Erythroblast (primary cell): ENCODE measurements at places on chromosomes 7 and 10.

- DNase-seq = no peak
These were observed 33.0 kb upstream of the NOBOX start for GRCh38 chr7:144436500-144436899.

- DNase-seq = no peak
These were observed 21.8 kb upstream of the SDK1 start for GRCh38 chr7:3279147-3279818.

- DNase-seq = no peak
These were observed 83.7 kb downstream of the PRLHR start for GRCh38 chr10:118511711-118512110.

DNA sequence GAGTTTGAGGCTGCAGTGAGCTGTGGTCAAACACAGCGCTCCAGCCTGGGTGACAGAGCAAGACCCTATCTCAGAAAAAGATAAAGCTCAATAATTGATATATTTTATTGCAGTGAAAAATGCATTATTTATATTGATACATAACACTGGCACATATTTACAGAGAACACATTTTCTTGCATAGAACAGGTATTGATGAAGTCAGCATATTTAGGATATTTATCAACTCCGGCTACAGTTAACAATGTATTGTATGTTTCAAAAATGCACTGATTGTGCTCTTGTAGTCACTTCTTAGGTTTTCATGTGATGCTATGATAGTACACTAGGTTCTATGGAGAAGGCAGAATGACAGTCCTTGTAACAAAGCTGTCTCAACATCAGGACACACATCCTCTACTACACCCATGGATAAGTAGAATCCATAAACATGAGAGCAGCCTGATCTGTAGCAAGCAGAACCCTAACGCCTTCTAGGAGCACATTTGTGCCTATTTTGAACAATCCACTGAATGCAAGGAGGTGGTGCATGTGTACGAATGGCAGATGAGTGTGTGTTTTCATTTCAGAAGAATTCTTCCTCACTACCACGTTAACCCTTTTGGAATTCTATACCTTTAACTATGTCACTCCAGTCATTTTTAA lies 586.1 kb upstream of the CELF2 start:
- no peak for DNase-seq

- no peak for DNase-seq
These were observed 73.9 kb upstream of the KAT6B start for GRCh38 chr10:74752371-74753040.

- no peak for DNase-seq
These were observed 19.0 kb downstream of the ACTA2 start for GRCh38 chr10:88933564-88933963.

- DNase-seq = no peak
These were observed 91.1 kb downstream of the CH25H start for GRCh38 chr10:89115876-89116627.

DNA sequence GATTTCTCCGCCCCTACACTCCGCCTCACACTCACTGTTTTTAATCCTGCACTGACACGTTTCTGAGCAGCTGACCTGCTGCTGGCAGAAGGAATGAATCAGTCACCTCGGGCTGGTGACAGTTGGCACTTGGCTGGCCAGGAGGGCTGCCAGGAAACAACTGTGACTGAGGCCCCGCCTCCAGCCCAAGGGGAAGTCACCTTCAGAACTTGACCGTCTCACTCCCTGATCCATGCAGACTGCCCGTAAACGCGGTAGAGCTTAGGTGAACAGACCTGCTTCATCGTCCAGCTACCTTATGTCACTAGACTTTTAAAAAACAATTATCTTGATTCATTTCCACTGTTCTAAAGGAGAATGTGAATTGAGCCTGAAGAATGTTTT lies 107.5 kb downstream of the DOCK1 start:
- no peak for DNase-seq

GRCh38 chr7:29806208-29806994 lies at the start of gene WIPF3:
TSS of gene WIPF3 (plus strand) at chr7:29806508. CDS start at chr7:29834725, 28,217 bp downstream.
- peak; percentile 14 for DNase-seq

- no peak for DNase-seq
These were observed 160.0 kb downstream of the TAX1BP1 start for GRCh38 chr7:27900006-27900405.

GRCh38 chr7:130930681-130931080 lies 196.7 kb upstream of the KLF14 start:
- DNase-seq = no peak

- DNase-seq = no peak
These were observed 16.5 kb downstream of the NFE2L3 start for GRCh38 chr7:26168458-26169023.

DNA sequence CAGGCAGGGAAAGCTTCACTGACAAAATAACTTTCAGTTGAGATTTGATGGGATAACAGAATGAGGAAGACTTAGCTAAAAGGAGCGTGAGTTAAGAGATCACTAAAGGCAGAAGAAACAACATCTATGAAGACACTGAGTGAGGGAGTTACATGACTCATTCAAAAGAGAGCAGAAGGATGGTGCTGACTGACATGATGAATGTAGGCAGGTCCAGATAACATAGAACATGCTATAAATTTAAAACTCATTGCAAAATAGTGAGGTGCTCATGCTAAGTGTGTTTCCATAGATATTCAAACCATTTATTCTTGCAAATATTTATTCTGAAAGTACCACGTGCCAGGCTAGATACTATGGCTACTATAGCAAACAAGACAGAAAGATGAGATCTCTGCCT lies 116.4 kb upstream of the DGKB start:
- DNase-seq = no peak

DNA sequence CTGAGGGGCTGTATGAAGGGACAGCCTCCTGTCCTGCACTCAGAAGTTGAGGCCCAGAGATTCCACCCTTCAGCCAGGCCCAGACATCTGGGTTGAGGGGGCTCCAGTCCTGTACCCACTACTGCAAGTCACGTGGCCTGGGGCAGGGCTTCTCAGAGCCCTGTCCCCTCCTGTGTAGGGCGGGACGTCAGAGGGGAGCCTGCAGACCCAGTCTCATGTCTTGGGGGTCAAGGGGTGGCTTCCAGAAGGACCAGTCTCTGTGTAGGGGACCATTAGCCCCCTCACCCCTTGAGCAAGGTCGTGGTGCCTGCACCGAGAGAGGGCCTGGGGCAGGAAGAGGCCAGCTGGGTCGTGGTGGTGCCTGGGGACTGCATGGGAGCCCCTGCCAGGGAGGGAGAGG lies 593 bp upstream of the PILRA start:
- no peak for DNase-seq

- no peak for DNase-seq
These were observed 47.5 kb downstream of the GSDME start for GRCh38 chr7:24709585-24710360.

GRCh38 chr10:113078282-113078907 lies 128.3 kb downstream of the TCF7L2 start:
- no peak for DNase-seq

- DNase-seq = no peak
These were observed 38.5 kb upstream of the LRRC17 start for GRCh38 chr7:102874166-102874829.

DNA sequence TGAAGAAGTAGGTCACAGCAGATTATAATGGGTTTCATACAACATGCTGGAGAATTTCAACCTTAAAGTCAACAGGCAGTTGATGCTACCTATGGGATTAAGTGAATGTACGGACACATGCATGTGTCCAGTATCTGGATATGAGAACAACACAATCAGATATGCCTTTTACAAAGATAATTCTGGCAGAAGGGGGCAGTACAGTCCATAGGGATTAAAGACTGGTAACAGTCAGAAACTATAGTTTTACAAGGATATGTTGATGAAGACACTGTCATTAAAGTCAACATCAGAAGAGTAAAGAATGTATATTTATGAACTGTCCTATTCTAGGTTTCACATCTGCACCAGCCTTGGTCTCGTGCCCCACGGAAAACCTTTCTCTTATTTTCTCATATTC lies 41.5 kb downstream of the ANKMY2 start:
- DNase-seq = peak; percentile 9

GRCh38 chr7:157860406-157860805 lies 523.6 kb downstream of the DNAJB6 start:
- DNase-seq = no peak

DNA sequence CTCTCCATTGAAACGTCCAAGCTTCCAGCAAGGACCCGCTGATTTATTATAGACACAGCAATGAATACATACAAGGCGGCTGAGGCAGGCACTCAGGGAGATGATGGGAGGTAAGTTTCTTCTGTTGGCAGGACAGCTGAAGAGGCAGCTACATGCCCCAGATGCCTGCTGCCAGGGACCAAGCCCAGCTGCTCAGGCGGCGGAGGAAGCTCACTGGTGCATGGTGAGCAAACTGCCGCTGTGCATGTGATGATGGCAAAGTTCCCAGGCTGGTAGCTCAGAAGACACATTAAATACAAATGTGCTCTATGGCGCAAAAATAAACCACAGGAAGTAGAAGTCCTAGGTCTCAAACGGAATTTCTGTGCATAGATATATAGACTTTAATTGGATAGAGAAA lies 2.3 kb downstream of the DNTT start:
- DNase-seq = no peak

DNA sequence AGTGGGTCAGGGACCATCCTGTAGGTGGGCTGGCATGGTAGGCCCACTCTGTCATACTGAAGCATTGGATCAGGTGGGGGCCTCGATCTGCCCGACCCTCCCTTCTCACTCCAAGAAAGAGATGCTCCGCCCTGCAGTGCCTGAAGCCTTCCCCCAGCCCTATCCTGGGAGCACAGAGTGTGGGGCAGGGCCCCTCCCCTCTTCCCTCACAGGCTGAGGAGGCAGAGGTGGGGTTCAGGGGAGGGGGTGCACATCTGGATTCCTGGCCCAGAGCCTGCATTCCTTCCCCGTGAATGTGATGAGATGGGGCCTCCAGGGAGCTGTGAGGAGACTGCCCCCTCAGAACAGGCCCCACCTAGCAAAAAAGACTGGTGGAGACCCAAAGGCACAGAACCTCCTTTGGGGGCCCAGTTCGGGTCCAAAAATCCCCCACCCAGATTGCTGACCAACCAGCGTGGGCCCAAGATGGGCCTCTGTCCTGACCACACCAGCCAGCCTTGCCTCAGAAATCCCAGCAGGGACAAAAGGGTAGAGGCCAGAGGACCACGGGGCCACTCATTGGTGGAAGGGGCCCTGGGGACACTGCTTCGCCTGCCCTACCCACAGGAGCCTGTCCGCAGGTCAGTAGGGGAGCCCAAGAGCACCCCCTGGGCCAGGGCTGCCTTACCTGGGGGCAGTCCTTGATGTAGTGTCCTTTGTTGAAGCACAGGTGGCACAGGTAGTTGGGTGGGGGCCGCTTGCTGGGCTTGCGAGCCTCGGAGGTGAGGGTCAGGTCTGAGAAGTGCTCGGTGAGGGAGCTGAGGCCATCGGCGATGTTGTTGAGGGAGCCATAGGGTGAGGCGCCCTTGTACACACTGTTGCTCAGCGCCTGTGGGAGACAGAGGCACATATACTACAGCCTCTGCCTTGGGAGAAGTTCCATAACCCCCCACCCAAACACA lies 13.3 kb downstream of the ZCCHC24 start:
- DNase-seq = no peak

GRCh38 chr10:71392292-71392691 lies 4.4 kb upstream of the CDH23 start:
- DNase-seq = no peak

DNA sequence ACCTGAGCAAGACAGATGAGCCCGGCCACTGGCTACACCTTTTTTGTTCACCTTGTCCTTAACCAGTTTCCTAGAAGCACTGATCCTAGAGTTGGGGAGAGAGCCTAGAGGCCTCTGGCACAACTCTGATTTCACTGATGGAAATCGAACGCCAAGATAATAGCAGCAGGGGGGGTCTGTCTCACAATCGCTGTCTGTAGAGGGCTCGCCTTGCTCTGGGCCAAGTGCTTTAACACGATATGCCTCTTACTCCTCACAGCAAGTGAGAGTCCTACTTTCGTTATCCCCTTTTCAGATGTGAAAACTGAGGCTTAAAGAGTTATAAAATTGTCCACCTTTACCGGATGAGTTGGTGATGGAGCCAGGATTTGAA lies 472 bp downstream of the RASSF4 start:
- no peak for DNase-seq
